ENCODE measurements at places on chromosomes 5 and 9.

DNA sequence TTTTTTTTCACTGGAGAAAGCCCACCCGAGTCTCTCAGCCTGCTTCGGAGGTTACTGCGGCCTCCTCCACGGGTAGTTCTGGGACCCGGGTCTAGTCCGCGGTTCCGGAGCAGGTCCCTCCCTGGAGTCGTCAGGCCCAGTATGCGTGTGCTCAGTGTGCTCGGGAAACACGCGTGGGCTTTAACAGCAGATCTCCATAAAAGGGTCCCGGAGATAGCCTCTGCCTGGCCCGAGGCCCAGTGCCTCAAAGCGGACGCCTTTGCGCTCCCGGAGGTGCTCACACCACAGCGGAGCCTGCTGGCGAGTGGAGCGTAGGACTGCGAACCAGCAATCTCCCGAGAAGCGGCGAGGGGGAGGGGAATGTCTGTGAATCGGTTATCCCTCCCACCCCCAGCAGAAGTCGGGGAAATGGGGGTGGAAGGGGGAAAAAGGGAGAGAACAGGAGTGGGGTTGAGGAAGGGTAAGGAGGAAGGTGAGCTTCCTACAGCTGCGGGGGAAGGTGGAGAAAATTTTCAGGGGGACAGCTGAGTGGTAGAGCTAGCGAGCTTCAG lies 28.7 kb downstream of the CDKN2A start:
- DNase-seq = peak; percentile 40

DNA sequence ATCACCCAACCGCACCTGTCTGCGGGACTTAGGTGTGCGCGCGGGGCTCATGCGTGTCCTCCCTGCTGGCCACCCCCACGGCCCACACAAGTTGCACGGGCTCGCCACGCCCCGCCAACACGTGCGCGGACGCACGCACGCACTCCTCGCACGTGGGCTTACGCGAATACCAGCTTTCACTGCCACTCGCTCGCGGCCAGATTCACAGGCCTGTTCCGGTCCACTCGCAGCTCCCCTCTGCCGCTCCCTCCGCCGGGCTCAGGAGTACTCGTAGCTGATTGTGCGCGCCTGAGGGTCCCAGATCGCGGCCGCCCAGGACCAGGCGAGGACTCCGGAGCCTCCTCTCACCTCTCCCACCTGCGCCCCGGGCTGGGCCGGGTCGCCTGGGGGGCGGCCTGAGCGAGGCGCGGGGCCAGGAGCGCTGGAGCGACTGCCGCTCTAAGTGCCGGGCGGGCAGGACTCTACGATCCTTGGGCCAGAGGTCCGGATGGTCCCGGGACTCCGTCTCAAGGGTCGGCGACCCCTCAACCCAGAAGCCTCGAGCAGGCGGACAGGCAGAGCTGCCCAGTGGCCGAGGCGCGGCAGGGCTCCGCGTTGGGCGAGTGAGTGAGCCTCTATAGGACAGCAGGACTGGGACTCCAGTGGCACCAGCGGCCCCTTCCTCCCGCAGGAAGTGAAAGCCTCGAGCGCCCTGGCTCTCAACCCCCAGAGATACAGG lies 3.4 kb downstream of the PCDHGC5 start:
- peak; percentile 25 for DNase-seq

GRCh38 chr5:16707168-16707868 lies 90.5 kb upstream of the RETREG1 start:
- no peak for DNase-seq

- no peak for DNase-seq
These were observed 232.7 kb downstream of the EFNA5 start for GRCh38 chr5:107437986-107438510.

DNA sequence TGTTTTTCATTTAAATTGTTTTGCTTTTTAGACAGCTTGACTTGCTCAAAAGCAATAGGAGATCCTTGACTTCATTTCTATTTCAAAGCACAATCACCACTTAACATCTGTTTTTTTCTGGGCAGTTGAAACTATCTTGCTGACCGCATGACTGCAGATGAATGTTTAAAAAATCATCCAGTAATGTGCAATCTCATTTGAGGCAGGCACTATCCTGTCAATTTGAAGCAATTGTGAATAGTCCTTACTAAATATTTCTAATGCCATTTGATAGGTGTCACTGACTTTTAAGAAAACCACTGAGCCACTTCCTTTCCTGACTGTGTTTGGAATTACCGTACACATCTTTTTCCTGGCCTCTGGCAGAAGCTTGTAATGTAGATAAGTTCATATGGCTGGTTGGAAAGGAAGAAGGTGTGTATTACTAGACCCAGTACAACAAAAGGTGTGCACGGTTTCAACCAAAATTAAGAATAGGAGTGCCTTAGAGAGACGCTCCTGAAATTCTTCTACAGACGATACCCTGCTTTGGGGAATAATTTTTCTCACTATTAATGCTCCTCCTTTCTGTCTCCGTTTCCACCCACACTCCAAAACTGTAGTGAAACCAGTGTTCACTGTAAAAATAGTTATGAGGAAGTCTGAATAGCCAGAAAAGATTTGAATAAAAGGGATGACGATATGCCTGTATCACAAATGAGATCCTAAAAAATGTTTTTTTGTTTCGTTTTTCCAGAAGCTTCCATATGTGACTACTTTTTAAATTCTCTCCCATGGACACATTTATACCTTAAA lies 136.7 kb upstream of the MOCS2 start:
- no peak for DNase-seq

GRCh38 chr9:122039234-122039633 lies 53.9 kb downstream of the TTLL11 start:
- DNase-seq = no peak

GRCh38 chr9:101428909-101429308 lies 6.7 kb downstream of the ALDOB start:
- DNase-seq = no peak

- DNase-seq = no peak
These were observed 61.0 kb downstream of the ZNF608 start for GRCh38 chr5:124685404-124685930.

GRCh38 chr9:134028575-134029247 lies 3.4 kb downstream of the BRD3OS start:
- DNase-seq = no peak

- no peak for DNase-seq
These were observed 291.2 kb downstream of the ARHGAP26 start for GRCh38 chr5:143061161-143061945.

DNA sequence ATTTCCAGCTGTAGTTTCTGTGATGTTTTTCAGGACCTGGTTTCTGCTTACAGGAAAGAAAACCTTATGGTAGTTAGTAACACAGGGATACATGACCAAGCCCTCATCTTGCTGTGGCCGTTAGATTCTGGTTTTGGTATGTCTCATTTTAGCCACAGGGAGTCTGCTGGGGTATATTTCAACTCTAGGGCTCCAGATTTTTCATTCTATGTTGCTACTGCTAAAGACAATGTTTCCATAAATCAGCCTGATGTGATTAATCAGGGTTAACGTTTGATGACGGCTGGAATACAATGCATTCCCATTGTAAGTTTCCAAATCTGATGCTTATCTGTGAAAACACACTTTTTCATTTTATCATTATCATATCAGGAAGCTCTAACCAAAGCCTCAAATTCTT lies 48.2 kb downstream of the P4HA2 start:
- no peak for DNase-seq

DNA sequence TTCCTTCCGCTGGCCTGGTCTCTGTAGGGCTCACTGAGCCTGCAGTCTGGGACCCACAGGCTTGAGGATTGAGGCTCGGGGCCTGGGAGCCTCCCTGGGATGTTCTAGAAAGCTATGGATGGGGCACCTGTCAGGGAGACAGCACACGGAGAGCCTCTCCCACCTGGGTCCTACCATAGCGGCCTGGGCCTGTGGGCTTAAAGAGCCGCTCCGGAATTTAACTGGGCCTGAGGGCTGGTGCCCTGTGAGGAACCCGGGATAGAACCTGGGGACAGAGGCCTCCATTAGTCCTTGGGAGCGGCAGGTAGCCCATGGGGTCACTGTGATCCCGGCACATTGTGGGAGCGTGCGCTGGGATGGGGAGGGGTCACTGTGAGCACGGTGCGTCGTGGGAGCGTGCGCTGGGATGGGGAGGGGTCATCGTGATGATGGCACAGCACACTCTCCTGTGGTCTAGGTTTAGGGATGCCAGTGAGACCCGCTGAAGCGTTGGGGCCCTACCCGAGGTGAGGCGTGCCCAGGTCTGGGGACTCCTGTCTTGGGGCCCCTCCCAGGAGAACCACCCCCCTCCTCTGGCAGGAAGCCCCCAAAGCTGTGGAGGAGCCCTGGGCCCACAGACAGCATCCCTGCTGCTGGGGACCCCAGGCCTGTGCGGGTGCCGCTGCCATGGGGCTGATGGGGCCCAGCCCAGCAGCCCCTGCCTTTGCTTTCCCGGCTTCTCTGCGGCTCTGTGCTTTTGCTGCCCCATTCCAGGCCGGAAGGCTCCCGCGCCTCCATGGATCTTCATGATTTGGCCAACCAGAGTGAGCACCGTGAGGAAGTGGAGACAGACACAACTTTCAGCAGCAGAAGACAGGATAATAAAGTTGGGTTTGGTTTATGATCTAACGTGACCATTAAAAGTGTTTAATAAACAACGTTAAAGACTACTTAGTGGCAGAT lies 3.4 kb upstream of the CEP72 start:
- DNase-seq = no peak

- no peak for DNase-seq
These were observed 72.0 kb upstream of the DAP start for GRCh38 chr5:10832987-10833386.

- peak; percentile 81 for DNase-seq
These were observed 2.8 kb upstream of the CCIN start for GRCh38 chr9:36166168-36166927.

DNA sequence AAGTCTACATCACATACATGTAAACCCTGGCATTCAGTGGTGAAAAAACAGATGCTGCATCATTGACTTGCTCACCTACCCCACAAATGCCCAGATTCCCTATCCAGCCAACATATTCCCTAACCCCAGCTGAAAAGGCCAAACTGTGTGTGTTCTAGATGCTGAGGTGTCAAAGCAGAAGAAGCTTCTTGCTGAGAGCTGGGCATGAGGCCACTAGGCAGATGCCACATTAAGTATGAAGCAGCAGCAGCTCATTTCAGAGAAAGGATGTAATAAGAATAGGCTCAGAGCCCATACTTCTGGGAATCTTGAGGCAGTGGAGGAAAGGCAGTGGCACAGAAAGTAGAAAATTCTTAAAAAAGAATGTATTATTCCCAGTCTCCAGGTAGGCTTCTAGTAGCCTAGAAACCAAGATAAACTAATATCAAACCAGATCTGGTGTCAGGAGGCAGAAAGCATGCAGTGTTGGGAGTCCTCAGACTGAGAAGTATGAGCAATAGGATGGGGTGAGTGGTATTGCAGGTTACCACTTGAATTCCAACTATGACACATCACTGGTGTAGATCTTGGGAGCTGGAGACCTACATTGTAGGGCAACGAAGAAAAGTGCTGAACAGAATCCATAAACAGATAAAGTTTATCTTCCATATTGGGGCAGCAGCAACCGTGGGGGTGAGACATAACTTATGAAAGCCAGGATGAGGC lies 71.9 kb upstream of the GRHPR start:
- DNase-seq = no peak

DNA sequence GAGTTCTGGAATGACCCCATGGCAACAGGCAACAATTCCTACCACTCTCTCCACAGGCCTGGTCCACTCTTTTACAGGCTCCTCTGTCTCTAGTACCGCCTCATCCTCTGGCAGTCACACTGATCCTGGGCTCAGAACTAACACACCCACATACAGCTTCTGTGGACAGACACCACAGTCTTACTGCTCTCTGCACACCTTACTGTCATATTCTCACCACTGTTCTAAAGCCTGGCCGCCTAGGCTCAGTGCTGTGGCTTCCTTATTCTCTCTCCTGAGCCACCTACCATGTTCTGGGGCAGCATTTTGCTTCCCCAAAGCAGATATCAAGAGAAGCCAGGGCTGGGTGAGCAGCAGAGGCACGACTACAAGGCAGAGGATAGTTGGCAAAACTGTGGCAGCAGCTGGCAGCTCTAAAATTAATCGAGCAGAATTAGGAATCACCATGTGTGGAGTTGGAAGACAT lies 14.8 kb downstream of the REEP5 start:
- DNase-seq = no peak

DNA sequence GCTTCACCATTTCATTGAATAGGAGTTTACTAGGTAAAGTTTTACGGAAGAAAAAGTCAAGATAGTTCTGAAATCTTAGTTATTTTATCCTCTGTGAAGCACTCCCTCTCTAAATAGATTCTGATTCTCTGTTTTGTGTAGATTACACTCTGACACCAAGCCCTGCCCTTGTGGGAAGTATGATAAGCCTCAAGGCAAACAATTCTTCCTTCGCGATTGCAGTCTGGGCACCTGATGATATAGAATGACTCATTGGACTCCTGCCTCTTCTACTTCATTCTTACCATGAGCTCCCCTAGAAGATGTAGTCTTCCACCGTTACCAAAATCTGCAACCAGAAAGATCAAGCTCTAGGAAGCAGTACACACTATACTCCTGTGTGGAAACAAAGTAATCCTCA lies 626.9 kb upstream of the PTGER4 start:
- DNase-seq = no peak

GRCh38 chr5:387491-388265 lies 55.3 kb upstream of the EXOC3 start:
- no peak for DNase-seq

- no peak for DNase-seq
These were observed 40.5 kb downstream of the SEMA4D start for GRCh38 chr9:89457376-89457855.

DNA sequence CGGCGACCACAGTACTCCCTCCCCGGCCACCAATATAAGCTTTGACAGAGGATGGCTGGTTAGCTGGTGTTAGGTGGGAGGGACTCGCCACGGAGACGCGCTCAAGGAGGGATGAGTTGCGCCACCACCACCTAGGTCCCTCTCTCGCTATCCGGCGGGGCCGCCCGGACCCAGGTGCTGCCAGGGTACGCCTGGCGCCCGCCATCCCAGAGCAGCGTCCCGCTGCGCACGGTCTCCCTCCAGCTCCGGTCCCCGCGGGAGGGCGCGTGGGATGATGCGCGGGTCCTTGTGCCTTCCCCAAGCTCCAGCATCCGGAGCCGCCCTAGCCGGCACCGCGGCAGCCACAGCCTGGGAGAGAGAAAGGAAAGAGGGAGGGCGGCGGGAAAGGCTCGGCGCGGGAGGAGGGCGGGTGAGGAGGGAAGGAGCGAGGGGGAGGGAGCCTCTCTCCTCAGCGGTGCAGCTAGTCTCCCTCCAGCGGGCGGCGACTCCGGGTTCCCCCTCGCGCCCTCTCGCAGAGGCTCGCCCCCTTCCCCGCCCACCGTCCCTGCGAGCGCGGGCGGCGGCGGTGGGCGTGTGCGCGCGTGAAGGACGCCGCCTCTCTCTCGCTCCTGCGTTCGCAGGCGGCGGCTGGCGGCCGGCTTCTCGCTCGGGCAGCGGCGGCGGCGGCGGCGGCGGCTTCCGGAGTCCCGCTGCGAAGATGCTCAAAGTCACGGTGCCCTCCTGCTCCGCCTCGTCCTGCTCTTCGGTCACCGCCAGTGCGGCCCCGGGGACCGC lies at the start of gene CAMK4:
Gene CAMK4 (plus strand): TSS at position 598 of the 774 bp plus-strand sequence. CDS start 100 bp downstream, at position 698.
- DNase-seq = peak; percentile 69

Measured in stimulated activated CD4-positive, alpha-beta T cell treated with anti-CD3 and anti-CD28 coated beads, Interleukin-4, amount 100 ng/mL, for 24 hours (primary cell).